ENCODE measurements at places on chromosomes 6 and 20. TPM values are rescaled to one million over a fixed set of nuclear protein-coding genes. Genes with fewer than 3 reads are reported as not detected.

LY86 gene
- total RNA-seq = 6.1 TPM

BFSP1 gene
- 1.3 TPM for total RNA-seq

GNAS-AS1 gene
- 0.88 TPM for total RNA-seq

CHRNA4 gene
- total RNA-seq = 0.44 TPM

SYCP2 gene
- total RNA-seq = 3.0 TPM

SS18L1 gene
- 12.0 TPM for total RNA-seq

HEY2 gene
- 10.7 TPM for total RNA-seq

BMP6 gene
- total RNA-seq = 10.0 TPM

POPDC3 gene
- not detected for total RNA-seq

SLC17A2 gene
- 0.76 TPM for total RNA-seq

FAM83C gene
- total RNA-seq = not detected

RNF182 gene
- total RNA-seq = 3.9 TPM

OPN5 gene
- 0.16 TPM for total RNA-seq

NHLRC1 gene
- total RNA-seq = 2.0 TPM

ESR1 gene
- total RNA-seq = 5.2 TPM

DUSP15 gene
- 13.2 TPM for total RNA-seq
